ENCODE measurements at places on chromosomes 2 and 18.

GRCh38 chr2:138814123-138814898 is 34.1 kb upstream of the NXPH2 start:
- no peak for DNase-seq

- DNase-seq = no peak
These were observed 52.9 kb upstream of the SERPINB2 start for GRCh38 chr18:63834471-63835113.

DNA sequence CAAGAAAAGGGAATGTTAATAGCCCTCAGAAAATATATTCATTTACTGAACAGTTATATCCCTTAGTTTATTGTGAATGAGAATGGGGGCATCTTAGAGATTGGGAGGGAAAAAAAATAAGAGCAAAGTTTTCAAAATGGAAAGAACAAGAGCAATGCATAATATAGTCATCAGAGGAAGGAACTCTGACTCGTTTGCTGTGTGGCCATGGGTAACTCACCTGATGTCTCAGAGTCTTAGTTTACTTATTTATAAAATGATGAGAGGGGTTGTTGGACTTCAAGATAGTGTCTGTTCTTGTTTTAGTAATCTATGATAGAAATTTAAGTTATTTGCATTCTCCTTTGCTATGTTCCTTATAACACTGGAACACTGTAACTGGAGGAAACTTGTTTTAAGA is 70.7 kb downstream of the EML4 start:
- no peak for DNase-seq

GRCh38 chr18:36450264-36450663 is 152.8 kb downstream of the FHOD3 start:
- DNase-seq = no peak

GRCh38 chr2:24704692-24705091 is 88.5 kb downstream of the PTRHD1 start:
- no peak for DNase-seq

DNA sequence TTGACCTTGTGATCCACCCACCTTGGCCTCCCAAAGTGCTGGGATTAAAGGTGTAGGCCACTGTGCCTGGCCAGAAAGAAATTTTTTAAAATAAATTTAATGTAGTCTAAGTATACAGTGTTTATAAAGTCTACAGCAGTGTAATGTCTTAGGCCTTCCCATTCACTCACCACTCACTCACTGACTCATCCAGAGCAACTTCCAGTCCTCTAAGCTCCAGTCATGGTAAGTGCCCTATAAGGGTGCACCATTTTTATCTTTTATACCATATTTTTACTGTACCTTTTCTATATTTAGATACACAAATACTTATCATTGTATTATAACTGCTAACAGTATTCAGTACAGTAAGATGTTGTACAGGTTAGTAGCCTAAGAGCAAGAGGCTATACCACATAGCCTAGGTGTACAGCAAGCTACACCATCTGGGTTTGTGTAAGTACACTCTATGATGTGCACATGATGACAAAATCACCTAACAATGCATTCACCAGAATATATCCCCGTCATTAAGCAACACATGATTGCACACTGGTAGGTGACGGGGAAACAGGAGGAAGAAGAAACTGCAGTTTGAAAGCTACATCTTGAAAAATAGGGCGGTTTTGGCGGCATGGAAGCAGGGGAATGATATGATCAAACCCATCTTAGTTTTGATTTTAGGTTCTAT is 105.1 kb upstream of the ITGB6 start:
- no peak for DNase-seq

GRCh38 chr2:66438891-66439811 is 4.2 kb downstream of the MEIS1 start:
- DNase-seq = no peak

GRCh38 chr2:219002395-219003266 is 9.4 kb upstream of the CRYBA2 start:
- no peak for DNase-seq

- DNase-seq = no peak
These were observed 45.3 kb downstream of the KLHL29 start for GRCh38 chr2:23430263-23430662.

DNA sequence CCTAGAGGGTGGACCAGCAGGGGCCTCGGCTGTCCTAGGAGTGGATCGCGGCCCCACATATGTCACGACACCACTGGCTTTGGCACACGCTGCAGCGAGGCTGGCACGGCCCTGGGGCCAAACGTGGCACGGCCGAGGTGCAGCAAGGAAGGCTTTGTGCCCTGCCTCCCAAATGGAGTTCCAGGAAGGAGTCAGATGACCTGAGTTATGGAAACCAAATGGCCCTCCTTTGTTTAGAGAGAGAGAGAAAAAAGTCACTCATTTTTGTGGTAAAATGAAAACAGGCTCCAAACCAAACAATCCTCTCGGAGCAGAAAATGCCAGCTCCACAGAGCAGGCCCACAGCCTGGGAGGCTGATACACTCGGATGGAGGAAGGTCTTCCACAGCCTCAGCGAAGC is 105.6 kb downstream of the ANTXR1 start:
- DNase-seq = no peak

- no peak for DNase-seq
These were observed 3.5 kb downstream of the SLC4A3 start for GRCh38 chr2:219630770-219631405.

- DNase-seq = no peak
These were observed 39.3 kb upstream of the DSG1 start for GRCh38 chr18:31278609-31279071.

DNA sequence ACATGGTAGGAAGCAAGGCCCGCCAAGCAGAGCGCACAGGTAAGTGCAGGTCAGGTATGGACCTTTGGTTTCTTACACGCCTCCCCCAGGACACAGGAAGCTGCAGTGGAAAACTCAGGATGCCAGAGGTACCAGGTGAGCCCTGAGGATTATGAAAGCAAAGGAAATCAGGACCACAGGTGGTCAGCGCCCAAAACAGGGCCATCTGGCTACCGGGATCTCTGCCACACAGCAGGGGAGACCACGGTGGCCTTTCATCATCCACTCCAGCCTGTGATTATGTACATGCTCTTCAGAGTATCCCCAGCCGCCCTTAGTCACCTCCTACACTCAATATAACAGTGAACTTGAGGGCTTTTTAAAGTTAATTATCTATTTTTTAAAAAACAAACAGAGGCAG is 125.5 kb upstream of the EPC2 start:
- DNase-seq = no peak

GRCh38 chr2:108877506-108877905 is 90.9 kb downstream of the CCDC138 start:
- no peak for DNase-seq

DNA sequence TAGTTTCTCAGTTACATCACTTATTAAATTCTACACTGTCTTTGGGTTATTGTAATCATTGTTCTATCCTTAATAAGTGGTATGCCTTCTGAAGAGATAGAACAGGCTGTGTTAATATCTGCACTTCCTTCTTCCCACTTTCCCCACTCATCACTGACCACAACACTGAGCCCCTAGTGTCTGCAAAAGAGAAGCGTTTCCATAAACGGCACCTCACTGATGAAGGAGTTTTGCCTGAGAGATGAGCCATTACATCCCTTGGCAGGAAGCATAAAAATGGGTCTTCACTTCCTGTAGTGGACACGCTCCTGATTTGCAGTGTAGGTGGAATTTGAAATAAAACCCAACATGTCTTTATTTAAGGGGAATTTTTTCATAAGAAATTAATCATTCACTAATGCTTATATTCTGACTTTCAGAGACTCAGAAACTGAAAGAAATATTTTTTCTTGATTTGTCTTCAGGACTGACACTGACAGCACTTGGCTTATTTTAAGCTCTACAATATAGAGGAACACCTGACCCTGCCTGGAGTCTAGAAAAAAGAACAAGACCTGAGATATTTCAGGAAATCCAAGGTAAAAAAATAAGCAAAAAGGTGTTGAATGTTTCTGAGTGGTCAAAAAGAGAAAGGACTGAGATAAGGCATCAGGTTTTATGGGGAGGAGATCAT is 275.3 kb downstream of the RAD51AP2 start:
- DNase-seq = no peak

GRCh38 chr2:224882291-224883171 is 159.7 kb downstream of the DOCK10 start:
- DNase-seq = no peak

DNA sequence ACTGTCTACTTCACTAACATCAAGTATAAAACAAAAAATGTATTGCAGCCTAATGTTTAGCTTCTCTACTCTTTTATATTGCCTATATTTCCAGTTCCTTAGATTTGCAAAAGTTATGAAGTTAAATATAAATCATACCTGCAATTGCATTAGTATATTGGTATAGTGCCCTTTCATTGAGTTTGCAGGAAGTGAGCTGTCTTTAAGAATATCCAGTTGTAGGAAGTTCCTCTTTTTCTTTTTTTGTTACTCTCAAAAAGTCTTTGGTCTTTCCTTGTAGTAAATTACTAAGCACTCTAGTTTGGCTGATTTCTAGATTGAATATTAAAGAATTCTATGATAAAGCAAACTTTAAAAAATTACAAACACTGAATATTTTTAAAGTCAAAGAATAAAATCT is 71.3 kb upstream of the FN1 start:
- DNase-seq = no peak

GRCh38 chr2:238241970-238242369 is 2.1 kb upstream of the HES6 start:
- no peak for DNase-seq

GRCh38 chr18:8402237-8402636 is 207.0 kb upstream of the RAB12 start:
- no peak for DNase-seq

GRCh38 chr2:140737006-140737405 is 1393.8 kb downstream of the LRP1B start:
- DNase-seq = no peak

DNA sequence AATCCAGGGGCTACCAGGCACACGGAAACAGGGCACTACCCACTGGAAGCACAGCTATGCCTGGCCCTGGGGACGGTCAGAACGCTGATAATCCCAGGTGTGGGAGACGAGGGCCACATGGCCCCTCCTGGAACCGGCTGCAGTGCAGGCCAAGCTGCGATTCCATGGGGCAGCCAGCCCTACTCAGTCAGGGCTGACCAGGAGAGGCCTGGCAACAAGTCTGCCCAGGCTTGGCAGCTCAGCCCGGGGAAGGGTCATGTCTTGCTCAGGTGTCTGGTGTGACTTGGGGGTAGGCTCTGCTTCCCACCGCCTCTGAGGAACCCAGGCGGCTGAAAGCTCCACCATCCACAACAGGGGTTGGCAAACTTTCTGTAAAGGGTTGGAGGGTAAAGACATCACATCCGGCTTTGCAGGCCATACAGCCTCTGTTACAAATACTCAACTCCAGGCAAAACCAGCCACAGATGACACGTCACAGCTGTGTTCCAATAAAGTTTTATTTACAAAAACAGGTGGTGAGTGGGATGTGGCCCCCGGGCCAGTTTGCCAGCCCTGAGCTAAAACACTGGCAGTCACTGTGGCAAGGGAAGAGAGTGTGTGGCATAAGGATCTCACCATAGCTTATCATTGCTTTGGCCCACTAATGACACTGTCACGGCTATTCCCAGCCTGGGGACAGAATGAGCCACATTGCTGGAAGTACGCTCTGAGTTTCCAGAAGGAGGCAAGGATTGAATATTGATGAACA is 85.2 kb downstream of the NDUFA10 start:
- DNase-seq = no peak

DNA sequence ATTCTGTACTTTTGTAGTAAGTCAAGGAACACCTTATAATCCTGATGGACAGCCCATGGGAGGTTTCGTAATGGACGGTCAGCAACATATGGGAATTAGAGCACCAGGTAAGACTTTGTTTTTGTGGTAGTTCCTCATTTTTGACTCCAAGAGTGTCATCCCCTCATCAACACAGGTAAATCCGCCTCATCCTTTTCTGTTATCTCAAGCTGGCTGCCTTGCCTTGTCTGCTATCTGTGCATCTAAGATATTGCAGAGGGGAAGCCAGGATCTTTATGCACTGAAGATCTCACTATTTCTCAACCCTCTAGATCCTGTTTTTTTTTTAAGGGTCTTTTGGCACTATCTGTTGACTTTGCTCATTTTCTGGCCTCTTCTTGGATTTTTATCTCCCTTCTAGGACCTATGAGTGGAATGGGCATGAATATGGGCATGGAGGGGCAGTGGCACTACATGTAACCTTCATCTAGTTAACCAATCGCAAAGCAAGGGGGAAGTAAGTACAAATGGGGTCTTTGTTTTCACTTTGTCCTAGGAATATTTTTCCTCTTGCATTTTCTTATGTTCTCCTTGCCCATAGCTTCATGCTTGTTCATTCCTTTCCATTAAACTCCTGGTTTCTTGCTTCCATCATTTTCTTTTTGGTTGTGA is 133.8 kb downstream of the MEIS1 start:
- no peak for DNase-seq

DNA sequence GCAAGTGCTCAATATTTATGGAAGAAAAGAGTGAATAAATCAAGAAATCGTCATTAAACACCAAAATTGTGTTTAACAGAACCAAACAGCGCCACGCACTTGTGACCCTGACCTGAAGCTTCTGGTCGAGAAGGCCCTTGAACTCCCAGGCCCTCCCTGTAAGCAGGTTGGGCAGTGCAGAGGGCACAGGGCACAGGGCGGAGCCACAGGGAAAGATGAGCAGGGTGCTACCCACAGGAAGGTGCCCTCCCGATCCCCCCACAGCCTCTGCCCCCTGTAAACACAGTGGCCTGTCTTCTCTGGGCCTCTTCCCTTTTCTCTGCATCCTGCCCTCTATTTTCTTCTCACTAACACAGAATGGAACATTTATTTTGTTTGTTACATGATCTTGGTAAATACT is 16.9 kb upstream of the TUBB6 start:
- DNase-seq = no peak

- DNase-seq = no peak
These were observed 30.0 kb downstream of the ADCYAP1 start for GRCh38 chr18:934518-935133.

DNA sequence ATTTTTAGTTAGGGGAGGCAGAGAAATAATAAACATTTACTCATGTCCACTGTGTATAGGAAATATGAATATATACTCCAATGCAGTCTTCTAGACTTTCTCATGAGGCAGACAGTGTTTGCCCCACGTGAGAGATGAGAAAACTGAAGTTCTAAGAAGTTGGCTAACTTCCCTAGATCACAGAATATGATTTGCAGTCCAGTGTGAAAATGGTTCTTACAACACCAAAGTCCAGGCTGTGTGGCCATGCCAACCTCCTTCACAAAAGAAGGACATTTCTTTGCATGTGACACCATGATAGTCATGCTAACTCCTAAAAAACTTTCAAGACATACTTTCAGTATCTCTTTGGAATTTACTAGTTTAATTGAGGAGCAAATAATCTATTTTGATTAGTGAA is 143.7 kb downstream of the IRS1 start:
- no peak for DNase-seq

- no peak for DNase-seq
These were observed 86.4 kb downstream of the ARL4C start for GRCh38 chr2:234410526-234410925.

Measured in tibial nerve (tissue), 4 donors.